ENCODE measurements at places on chromosomes 3 and 15.

DNA sequence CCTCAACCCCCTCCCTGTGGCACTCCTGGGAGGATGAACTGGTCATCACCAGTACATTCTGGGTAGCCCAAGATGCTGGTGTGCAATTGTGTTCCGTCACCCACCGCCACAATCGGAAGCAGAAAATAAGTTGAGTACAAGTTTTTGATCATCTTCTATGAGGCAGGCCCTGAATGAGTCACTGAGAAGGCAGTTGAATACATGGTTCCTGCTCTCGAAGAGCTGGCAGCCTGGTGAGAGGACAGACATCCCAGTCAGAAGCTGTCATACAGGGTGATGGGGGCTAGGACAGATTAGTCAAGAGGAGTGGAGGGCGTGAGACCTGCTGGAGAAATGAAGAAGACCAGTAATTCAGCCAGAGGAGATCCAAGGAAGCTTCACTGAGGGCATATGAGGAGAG, 6.2 kb downstream of the CEMIP start:
- DNase-seq: no peak

DNA sequence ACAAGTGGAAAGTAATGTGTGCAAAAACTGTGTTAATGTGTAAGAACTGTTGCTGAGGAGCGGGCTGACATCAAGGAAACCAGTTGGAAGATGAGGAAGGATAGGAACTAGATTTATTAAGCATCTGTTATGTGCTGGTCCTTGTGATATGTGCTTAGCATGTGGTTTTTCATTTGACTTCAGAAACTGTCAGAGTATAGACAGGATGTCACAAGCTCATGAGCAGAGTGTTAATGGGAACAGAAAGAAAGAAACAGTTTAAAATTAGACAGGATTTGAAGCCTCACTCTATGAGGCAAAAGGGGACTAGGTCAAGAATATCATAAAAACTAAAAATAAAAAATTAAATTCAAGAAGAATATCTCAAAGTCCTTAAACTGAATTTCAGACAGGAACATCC, 270.6 kb upstream of the DPPA4 start:
- DNase-seq: no peak

DNA sequence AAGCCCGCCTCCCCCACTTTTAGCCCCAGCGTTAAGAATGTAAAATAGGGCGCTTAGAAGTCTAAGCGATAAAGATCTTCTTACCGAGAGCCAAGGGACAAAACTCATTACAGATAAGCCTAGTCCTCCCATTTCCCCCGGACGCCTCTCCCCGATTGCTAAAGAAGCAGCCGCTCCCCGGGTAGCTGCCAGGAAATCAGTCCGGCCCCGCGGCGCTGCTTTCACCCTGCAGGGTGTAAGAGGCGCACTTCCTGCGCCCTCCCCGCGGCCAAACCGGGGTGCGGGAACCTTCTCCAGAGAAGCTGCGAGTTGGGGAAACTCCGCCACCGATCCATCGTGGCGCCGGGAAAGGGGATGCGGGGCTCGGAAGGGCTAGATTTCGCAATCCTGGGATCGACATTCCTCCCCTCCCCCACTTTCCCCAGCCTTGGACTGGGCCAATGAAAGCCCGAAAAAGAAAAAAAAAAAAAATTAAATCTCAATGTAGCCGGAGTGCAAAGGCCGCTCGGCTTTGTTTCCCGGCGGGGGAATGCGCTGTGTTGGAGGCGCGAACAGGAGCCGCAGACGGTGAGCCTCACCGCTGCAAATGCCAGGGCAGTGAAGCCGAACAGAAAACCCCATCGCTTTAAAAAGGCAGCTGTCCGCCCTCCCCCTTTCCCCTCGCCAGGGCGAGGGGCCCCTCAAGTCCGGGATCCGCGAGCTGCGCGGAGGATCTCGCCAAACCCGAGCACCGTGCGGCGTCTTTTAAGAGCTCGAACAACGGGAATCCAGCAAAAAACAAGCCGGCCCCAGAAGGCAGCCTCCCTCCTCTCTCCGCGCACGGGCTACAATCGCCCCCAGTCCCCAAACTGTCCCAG, 626 bp upstream of the PTPRG start:
- DNase-seq: no peak

GRCh38 chr3:109023656-109024254, 70.1 kb upstream of the GUCA1C start:
- no peak for DNase-seq

GRCh38 chr15:34812369-34812768, 17.0 kb upstream of the ACTC1 start:
- no peak for DNase-seq

GRCh38 chr3:164452707-164453106, 625.6 kb downstream of the SI start:
- DNase-seq: no peak

DNA sequence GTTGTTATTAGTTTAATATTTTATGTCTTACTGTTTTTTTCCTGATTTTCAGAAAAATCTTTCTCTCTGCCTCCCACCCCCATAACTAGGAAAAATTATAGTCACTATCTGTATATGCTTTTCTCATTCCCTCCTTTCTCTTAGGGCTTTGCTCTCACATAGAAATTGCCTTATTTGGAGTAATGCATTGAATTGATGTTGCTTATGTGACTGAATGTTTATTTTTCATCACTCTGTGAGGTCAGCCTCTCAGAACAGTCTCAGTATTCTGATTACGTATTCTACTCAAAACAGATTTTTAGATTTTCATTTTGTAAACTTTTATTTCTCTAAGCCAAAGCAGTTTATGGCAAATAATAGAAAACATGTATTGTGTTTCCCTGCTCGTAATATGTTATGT, 121.0 kb downstream of the SLMAP start:
- DNase-seq: no peak

DNA sequence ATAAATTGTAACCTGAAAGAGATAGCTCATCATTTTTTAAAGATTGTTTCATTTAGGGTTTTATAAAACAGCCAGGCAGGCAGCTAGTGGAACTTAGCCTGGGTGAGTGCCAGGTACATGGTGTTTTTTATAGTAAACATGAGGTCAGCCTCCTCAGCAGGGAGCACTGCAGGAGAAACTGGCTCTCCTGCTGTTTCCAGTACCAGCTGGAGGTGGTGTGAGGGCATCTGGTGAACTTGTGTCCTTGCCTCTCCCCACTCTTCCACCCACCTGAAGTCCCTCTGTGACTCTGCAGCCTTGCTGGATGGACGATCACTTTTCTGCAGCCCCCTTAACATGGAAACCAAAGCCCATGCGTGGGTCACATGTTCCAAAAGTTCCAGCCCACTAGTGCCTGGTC, 128.4 kb downstream of the FAM174B start:
- no peak for DNase-seq

DNA sequence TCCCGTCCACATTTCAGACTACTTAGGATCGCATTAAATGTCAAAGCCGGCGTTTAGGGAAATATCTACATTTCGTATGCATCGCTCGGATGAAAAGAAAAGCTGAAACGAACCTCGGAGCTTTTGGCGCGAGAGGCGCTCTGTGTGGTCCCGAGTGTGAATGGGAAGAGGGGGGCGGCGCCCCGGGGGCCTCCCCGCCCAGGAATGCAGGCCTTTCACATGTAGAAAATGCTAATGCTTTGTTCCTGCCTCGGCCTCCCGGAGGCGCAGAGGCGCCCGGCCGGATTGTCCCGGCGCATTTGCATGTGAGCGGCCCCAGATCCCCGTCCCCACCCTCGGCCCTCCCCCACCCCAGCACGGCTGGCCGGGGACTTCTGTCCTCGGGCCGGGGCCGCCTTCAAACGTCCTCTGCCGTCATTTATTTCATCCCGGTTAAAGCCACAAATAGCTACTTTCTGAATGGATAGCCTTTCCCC, 37.0 kb upstream of the TRIM71 start:
- no peak for DNase-seq

DNA sequence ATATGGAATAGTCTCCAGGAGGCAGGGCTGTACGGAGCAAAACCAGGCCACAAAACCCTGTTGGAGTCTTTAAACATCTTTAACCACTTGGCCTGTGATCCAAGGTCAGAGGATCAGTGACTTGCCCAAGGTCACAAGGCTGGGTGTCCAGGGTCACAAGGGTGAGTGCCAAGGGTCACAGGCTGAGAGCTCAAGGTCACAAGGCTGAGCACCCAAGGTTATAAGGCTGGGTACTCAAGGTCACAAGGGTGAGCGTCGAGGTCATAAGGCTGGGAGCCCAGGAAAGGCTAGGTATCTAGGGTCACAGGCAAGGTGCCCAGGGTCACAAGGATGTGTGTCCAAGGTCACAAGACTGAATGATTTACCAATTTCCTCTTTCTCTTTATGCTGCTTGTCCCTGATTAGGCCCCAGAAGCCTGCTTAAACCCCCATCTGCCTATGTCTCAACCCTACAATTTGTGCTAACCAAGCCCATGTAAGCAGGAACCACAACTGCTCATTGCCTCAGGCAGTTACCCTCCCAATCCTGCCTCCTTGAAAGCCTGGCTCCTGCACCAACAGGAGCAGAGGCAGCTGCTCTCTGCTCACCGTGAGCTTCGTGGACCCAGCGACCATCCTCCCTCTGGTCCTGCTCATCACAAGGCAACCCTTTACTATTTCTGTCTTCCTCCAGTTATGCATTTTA, 51.5 kb downstream of the MGLL start:
- no peak for DNase-seq

DNA sequence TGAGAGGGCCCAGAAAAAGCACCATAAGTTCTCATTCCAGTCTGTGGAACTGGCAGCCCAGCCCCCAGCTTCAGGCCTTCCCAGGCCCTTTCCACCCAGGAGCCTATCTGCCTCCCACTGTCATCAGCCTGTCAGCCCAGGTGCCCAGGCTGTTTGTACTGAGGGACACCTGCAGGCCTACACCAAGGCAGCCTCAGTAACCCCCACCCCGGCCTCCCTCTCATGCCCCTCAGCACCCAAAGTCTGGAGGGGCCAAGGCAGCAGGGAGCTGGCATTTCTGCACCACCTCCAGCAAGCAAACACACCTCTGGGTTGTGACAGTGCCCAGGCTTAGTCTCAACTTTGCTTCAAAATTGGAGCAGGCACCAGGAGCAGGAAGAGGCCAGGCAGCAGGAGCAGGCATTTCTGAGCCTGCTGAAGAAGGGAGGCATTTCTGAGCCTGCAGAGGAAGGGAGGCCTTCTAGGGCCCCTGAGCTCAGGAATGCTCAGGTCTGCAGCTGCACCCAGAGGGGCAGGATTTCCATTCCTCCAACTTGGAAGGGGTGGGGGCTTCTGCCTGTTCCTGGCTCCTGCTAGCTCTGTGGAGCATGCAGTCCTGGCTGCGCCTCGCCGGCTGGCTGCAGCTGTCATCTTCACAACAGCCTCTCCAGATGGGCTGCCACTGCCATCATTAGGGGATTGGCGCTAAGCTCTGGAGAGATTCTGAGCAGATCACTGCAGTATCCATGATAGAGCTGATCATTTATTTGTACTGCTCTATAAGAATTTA, 396.1 kb downstream of the UNC13C start:
- no peak for DNase-seq

GRCh38 chr3:112167758-112168157, 34.7 kb upstream of the GCSAM start:
- DNase-seq: no peak

DNA sequence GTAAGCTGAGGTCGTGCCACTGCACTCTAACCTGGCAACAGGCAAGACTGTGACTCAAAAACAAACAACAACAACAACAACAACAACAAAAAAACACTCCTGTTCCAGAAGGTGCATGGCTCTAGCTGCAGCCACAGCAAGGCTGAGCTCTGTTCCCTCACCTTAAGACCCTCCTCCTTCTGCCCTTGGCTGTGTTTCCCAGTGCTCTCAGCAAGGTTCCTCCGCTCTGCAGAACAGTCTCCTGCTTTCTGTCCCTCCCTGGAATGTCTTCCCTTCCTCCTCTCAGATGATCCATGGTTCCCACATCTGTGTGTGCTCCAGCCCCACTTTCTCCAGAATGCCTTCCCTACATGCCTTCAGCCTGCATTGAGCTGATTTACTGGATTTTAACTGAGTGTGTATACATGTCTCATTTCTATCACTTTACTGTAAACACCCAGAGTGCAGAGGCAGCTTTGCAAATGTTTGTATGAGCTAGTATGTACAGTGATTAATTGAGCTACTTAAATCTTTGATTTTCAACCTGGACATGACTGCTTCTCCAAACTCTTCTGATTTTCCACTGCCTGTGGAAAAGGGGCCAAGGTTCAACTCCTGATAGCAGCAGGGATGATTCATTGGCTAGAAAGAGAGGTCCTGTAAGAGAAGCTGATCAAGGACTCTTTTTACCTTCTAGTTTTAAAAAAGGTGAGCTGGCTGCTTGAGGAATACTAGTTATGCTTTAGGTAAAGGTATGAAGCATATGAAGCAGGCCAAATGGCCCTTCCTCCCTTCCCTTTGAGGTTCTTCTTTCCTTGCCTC, 14.7 kb downstream of the ANKUB1 start:
- no peak for DNase-seq

GRCh38 chr3:35648347-35648746, 9.0 kb downstream of the ARPP21 start:
- no peak for DNase-seq

DNA sequence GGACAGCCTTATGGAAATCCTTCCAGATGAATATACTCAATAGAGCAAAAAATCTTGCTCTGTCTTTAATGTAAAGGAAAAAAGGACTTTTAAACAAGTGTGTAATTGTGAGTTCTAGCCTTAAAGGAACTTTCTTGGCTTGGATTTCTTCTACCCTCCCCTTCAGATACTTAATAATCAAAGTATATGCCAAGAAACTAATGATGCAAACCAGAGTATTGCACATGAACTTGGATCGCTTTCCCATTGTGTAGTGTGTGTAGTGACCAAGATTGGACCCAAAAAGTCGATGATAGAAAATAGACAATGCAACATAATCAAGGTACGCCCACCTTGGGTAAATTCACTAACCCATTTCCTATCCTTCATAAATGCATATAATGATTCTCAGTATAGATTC, 123.8 kb downstream of the TIGIT start:
- DNase-seq: no peak

DNA sequence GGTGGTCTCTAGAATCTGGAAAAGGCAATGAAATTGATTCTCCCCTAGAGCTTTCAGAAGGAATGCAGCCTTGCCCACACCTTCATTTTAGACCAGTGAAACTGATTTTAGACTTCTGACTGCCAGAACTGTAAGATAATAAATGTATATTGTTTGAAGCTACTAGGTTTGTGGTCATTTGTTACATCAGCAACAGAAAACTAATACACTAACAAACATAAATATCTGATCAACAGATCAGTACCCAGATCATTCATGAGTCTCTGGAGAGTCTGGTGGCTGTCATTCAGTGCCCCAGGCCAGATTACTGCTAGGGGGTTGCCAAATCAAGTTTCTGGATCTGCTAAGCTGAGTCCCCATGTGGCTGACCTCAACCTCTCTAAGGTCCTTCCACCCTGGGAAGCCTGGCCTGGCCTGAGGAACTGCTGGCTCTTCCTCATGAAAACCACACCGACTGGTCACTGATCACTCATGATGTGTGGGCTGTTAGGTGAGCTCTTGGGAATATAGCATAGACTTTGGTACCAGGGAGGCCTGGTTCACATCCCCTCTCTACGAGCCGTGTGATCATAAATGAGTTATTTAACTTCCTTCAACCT, 11.1 kb upstream of the LACTB start:
- DNase-seq: no peak

GRCh38 chr15:38672814-38673670, 108.4 kb upstream of the RASGRP1 start:
- no peak for DNase-seq
